ENCODE measurements at places on chromosomes 5 and 9. TPM values are rescaled to one million over a fixed set of nuclear protein-coding genes. Genes with fewer than 3 reads are reported as not detected.

The ZBTB6 gene
- total RNA-seq, result 5.3 TPM

The PNPLA7 gene
- total RNA-seq, result 0.58 TPM

The CTNND2 gene
- 0.35 TPM for total RNA-seq

The SLC27A6 gene
- 0.76 TPM for total RNA-seq

The ZNG1A gene
- 29.0 TPM for total RNA-seq

The DPH7 gene
- 54.0 TPM for total RNA-seq

The PCDHGA9 gene
- 0.18 TPM for total RNA-seq

The LYSMD3 gene
- 21.1 TPM for total RNA-seq

The CARD6 gene
- total RNA-seq, result 5.9 TPM

The C1QTNF3 gene
- total RNA-seq, result 1.8 TPM

Data from K562 (cell line).